ENCODE measurements at places on chromosomes 2 and 18.

- DNase-seq, result no peak
Observed at GRCh38 chr2:9791711-9792110, 51.6 kb upstream of the TAF1B start.

DNA sequence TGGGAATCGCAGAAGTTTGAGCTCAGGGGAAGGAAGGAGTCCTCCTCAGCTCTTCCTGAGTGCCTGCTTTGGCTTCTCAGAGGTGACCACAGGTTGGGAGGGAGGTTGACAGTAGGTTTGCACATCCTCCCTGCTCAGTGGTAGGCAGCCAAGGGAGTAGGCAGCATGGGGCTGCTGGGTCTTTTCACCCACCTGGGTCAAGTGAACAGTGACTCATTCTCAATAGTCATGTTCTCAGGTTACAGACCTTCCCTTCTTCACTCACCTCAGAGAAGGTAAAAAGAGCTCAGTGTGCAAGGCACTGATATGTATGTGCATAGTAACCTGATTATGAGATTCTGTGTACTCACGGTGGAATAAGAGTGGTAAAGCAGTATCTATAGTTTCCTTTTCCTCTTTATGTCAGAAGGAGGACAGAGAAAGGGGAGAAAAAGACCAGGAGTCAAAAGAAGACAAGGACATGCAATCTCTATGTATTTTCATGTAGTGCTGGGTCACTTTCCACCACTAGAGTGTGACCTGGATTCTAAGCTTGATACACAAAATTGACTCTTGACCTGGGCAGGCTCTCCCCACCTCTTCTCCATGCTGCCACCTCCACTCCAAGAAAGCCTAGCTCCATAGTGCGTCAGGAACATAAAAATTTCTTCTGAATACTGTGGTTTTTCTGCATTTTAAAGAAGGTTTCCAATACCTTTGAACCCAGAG, 36.5 kb upstream of the ASNSD1 start:
- no peak for DNase-seq

DNA sequence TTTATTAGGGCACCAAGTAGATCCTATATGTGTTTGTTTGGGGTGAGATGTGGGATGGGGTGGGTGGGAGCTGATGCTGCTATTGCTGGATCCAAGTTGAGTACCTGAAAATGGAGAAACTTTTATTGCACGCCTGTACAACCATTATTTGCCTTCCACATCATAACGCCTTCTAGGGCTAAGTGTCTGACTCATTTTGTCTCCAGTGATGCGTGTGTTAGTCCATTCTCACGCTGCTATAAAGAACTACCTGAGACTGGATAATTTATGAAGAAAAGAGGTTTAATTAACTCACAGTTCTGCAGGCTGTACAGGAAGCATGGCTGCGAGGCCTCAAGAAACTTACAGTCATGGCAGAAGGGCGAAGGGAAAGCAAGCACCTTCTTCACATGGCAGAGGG, 58.2 kb downstream of the KDM3A start:
- no peak for DNase-seq

- no peak for DNase-seq
Observed at GRCh38 chr2:191127235-191127634, 23.6 kb downstream of the STAT4 start.

DNA sequence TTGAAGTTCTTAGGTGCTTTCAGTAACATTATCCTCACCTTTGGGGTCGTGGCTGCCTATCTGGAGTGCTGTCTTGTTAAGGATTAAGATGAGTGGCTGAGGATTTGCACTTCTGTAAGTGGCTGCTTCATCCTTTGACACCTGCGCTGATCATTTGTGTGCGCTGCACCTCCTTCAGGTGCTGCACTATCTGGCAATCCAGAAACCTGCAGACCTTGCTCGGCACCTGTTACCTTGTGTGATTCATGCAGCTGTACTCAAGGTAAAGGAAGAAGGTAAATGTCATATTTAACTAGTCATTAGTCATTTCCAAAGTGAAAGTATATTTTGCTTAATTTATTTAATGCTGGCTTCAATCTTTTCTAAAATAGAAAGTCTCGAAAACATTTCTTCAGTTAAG, 110.3 kb downstream of the RAB3GAP1 start:
- DNase-seq, result no peak

- DNase-seq, result no peak
Observed at GRCh38 chr18:33960417-33960816, 264.3 kb downstream of the NOL4 start.

GRCh38 chr2:85585781-85586105, 1.5 kb downstream of the VAMP5 start:
- no peak for DNase-seq

- no peak for DNase-seq
Observed at GRCh38 chr2:218970894-218971293, 11.4 kb downstream of the CDK5R2 start.

DNA sequence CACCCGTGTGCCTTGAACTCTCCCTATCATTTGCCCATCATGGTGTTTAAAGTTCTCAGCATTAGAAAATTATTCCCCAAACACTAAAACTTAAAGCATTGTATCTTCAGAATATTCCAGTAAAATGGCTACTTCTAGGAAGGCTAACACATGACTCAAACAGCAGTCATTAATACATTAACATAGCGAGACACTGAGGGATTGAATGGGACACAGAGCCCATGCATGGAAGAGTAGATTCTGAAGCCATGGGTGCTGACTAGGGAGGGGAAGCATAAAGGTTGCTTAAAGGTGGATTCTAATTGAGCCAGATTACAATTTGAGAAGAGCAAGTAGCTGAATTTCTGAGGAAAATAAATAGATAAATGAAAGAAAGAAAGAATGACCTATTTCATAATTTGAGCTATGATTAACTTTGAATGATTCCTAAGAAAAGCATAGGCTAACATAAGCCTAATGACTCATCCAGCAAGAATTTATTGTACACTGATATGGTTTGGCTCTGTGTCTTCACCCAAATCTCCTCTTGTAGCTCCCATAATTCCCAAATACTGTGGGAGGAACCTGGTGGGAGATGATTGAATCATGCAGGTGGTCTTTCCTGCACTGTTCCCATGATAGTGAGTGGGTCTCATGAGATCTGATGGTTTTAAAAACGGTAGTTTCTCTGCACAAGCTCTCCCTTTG, 79.8 kb upstream of the PIK3C3 start:
- DNase-seq, result no peak

GRCh38 chr2:124138076-124138475, 113.0 kb downstream of the CNTNAP5 start:
- DNase-seq, result no peak

DNA sequence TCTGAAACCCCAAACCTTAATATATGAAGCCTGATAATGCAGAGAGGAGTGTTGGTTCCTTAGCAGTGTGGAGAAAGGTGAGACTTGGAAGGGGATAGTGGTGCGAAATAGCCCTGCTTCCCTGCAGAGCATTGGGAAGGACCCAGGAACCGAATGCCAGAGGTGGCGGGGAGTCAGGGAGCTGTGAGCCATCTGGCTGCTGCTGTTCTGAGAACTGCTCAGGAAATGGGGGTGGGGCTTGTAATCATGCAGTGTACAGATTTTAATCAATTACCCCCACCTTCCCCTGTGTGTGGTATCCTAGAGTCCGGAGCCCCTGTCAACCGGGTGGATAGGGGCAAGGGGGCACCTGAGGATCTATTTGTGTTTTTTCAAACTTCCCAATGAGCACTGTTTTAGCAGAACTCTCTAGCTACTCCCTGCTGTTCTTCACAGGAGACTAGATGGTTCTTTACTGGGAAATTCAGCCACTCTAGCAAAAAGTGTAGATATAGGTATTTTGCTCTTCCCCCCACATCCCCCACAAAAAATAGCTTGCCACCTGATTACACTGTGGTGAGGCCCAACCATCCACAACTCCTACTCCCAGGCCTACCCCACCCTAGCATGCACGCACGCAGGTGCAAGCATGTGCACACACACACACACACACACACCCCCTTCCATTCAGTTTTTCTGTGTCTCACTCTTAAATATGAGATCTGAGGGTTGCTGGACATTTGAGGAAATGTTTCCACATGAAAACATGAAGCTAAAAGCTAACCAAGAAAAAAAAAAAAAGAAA, 30.1 kb upstream of the MBOAT2 start:
- no peak for DNase-seq

DNA sequence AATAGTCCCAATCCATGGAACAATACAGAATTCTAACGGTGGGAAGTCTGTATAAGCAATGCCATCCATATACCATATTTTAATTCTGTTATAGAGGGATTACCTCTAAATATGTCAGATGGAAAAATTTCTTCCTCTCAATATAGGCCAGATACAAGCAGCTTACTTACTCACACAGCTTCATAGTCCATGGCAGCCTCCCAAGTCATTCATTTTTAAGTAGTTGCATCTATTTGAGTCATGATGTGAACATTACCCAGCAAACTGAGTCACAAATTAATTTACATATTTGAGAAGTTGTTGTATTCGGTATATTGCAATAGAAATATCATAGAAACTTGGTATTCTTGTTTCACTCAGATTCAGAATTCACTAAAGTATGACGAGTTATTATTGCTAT, 20.3 kb downstream of the TBR1 start:
- DNase-seq, result no peak

GRCh38 chr2:131521961-131522781, 5.5 kb upstream of the CCDC74A start:
- DNase-seq, result no peak

DNA sequence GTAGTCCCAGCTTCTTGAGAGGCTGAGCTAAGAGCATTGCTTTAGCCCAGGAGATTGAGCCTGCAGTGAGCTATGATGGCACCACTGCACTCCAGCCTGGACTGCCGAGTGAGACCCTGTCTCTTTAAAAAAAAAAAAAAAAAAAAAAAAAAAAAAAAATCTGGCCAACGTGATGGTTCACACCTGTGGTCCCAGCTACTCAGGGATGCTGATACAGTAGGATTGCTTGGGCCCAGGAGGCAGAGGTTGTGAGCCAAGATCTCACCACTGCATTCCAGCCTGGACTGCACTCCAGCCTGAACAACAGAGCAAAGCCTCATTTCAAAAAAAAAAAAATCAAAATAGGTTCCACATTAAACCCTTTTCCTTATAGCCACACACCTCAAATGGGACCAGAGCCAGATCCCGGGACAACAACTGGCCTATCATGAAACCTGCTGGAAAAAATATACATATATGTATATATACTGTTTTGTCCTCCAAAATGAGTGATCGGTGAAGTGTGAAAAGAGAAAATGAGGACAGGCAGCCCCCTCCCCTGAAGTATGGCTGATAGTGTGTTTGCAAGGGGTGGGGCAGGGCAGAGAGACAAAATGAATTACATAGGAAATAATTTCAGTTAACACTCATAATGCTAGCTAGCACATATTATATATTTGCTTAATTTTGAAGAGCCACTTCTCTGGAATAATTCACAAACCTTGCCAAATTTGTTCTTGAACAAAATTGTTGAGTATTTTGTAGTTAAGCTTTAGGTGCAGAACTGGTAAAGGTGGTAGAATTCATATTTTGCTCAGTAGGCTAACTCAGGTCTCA, 22.9 kb downstream of the MAPRE2 start:
- DNase-seq, result no peak

GRCh38 chr2:54587171-54588016, 131.3 kb downstream of the SPTBN1 start:
- no peak for DNase-seq

DNA sequence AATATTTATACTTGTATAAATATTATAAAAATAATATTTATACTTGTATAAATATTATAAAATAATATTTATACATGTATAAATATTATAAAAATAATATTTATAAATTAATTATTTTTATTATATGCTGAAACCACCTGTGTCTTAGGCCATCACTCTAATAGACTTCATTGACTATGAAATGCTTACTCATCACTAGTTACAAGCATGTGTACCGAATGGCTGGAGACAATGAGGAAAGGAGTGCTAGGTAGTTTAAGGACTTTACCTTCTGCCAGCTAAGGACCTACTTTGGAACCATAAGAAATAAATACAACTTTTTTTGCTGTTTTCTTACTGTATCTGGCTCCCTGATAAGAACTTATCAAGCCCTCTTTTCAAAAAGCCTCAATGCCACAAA, 228.8 kb downstream of the LRRTM1 start:
- no peak for DNase-seq

DNA sequence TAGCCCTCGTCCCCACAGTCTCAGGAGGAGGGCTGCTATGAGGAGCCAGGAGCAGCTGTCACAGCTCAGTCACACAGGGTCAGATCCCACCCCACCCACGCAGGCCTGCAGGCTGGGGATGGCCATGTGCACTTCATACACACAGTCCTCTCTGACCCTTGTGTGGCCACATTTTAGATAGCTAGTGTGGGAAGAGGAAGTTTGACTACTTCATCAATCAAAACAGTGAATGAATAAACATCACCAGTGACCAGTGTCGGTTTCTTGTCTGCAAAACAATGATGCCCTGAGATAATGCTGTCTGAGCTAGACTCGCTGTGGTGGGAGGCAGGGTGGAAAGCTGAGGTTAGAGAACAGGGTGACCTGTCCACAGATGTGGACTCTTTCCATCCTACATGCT, 107.1 kb downstream of the PIEZO2 start:
- DNase-seq, result no peak

GRCh38 chr18:13076886-13077285, 85.7 kb downstream of the CEP192 start:
- DNase-seq, result no peak

- DNase-seq, result no peak
Observed at GRCh38 chr2:240400371-240401161, 34.9 kb upstream of the GPC1 start.

GRCh38 chr2:46874236-46874929, 41.2 kb downstream of the MCFD2 start:
- DNase-seq, result no peak

GRCh38 chr2:234478121-234478858, 18.6 kb downstream of the ARL4C start:
- no peak for DNase-seq

DNA sequence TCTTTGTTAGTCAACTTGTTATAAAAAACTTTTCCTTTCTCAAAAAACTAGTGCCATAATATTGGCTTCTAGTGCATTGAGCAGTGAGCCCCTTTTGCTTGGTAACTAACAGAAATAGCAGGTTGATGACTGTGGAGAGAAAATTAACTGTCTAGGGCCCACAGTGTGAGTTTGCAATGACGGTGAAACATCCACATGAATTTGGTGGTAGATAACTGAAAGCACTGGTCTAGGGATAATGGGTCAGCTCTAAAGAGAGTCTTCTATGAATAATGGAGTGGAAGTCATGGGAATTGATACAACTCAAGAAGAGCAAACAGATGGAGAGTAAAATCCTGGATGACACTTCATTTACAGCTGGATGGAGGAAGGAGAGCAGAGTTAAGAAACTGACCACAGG, 245.4 kb downstream of the METTL4 start:
- DNase-seq, result no peak

Data from esophagus squamous epithelium (tissue), 5 donors.